Omental fat pad (tissue), 4 donors: ENCODE measurements at places on chromosomes 16 and 17.

- DNase-seq: no peak
Observed at GRCh38 chr17:11554542-11554941, 43.7 kb upstream of the DNAH9 start.

GRCh38 chr17:6671431-6671830 lies 19.9 kb downstream of the C17orf100 start:
- no peak for DNase-seq

- DNase-seq: no peak
Observed at GRCh38 chr16:72467157-72467759, 295.3 kb upstream of the PMFBP1 start.

DNA sequence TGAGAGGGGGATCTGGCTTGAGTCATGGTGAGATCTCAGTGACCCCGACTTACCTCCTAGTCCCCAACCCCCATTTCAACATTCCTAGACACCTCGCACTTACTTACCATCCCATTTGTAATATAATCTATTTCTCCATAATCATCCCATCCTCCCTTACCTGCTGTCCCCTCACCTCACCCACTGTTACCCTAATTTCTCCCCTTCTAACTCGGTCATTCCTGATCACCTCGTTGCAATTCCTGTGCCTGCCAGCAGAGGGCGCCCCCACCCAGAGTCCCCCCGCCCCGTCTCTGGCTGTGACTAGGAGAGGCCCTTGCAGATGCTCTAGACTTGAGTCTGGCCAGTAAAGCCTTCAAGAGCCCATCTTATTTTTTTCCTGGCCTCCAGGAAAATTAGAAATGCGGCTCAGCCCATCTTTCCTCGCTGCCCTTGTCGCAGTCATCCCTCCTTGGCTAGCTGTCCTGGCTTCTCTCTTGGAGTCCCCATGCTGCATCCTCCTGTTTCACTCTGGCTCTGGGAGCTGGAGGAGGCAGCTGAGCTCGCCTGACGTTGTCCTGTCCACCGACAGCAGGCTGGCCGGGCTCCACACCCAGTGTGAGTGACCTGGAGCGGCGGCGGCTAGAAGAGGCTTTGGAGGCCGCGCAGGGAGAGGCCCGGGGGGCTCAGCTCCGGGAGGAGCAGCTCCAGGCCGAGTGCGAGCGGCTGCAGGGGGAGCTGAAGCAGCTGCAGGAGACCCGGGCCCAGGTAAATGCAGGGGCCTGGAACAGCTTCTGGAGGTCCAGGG lies 5.0 kb downstream of the TBKBP1 start:
- peak; percentile 47 for DNase-seq

- no peak for DNase-seq
Observed at GRCh38 chr16:49951574-49952195, 73.3 kb upstream of the CNEP1R1 start.

- no peak for DNase-seq
Observed at GRCh38 chr17:81315885-81316391, 20.8 kb upstream of the SLC38A10 start.

- DNase-seq: no peak
Observed at GRCh38 chr16:49094471-49094870, 187.2 kb downstream of the CBLN1 start.

DNA sequence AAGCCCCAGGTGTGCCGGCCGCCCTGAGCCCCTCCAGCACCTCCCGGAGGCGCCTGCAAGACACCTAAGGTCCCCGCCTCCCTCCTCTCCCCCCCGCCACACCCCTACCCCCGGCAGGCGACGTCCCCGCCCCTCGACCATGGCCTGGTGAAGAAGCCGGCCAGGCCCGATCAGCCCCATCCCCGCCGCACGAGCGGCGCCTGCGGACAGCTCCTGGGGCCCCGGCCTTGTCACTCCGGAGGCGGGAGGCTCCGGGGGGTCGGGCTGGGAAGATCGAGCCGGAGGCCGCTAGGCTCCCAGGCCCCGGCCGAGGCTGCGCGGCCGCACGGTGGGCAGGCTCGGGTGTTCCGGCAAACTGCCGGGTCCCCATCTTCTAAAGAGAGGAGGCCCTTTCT lies 405 bp upstream of the ACE start:
- DNase-seq: no peak

GRCh38 chr17:75783069-75783783 lies 1.4 kb upstream of the UNK start:
- DNase-seq: no peak

GRCh38 chr17:5883775-5884665 lies 186.2 kb upstream of the WSCD1 start:
- DNase-seq: no peak

DNA sequence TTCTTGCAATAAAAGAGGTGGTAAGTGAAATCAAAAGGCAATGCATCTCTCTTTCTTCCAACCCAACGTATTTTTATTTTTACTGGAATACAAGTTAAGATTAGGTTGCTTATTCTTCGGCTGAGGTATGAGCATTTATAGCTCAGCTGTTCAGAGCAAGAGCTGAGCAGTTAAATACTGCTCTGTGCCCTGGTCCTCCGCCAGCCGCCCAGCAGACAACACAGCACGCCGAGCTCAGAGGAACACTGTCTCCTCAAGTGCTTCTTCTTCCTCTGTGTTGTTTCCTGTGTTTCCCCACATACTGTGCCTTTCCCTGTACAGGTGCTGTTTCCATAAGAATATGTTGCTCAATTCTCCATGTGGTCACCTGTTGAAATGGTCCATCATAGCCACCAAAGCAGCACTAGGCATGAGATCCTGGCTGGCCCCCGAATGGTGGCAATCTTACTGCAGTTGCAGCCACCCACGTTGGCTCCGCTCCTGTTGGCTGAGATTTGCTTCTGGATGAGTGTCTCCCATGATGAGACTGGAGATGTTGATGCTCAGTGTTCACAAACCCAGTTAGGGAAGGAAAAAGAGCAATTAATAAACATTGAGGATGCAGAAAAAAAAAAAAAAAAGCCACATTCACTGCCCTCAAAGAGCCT lies 515.3 kb downstream of the GRIN2A start:
- no peak for DNase-seq

DNA sequence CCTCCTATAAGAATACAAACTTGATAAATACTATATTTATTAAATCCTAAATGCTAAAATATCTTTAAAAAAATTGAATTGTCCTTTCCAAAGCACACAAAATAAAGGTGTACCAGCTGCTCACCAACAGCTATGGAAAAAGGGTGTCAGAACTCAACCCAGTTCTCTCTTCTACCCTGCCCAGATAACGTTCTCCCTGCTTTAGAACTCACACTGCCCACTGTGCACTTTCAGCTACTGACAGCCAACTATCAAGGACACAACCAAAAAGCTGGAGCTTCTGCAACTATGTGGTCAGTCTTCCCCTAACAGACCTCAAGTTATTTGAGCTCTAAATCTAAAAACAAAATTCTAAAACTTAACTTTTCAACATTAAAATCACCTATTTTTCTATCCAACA lies 13.7 kb downstream of the AP1G1 start:
- DNase-seq: no peak

GRCh38 chr16:17331991-17332390 lies 138.8 kb downstream of the XYLT1 start:
- no peak for DNase-seq

- no peak for DNase-seq
Observed at GRCh38 chr17:55699181-55699860, 23.3 kb downstream of the TMEM100 start.

- no peak for DNase-seq
Observed at GRCh38 chr17:78735832-78736525, 46.1 kb downstream of the CYTH1 start.

DNA sequence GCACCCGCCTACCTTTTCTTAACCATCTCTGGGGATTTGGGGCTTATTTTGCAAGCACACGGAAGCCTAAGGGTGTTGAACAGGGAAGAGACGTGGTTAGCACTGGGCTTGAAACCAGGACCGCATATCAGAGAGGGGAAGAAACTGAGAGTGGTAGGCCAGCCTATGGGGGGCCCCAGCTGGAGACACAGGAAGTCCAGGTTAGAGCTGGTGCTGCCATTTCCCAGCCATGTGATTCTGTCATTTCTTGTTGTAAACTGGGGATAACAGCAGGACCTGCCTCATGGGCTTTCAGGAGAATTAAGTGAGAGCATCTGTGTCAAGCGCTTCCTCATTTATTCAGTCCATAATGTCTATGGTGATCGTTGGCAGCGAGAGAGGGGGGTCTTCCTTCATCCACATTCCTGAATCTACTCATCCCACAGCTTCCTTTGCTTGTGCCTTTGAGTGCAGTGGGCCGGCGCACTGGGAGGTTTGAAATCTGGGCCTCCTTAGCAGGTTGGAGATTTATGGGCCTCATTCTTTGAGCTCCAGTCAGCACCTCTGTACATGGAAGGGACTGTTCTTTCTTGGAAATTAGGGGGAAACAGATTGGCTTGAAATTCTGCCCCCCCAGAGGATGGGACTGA lies 20.1 kb downstream of the NKD1 start:
- DNase-seq: no peak

DNA sequence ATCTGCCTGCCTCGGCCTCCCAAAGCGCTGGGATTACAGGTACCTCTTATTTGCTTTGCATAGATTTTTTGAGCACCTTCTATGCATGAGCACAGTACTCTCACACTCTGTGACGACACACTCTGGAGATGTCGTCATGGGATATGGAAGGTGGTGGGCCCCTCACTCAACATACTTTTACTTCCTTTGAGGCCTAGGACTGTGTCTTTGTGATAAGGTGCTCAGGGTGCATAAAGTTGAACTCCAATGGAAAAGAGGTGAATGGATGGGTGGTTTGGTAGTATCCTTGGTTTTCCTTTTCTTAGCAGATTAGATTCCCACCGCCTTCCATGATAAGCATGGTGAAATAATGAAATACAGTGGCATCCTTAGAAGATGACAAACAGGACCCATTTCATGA lies 6.1 kb upstream of the CDK5RAP3 start:
- no peak for DNase-seq
